ENCODE measurements at places on chromosomes 5 and 9. TPM values are rescaled to one million over a fixed set of nuclear protein-coding genes. Genes with fewer than 3 reads are reported as not detected.
A peak's percentile ranks its signal among the peaks of the same experiment; 100 is the strongest.

DNA sequence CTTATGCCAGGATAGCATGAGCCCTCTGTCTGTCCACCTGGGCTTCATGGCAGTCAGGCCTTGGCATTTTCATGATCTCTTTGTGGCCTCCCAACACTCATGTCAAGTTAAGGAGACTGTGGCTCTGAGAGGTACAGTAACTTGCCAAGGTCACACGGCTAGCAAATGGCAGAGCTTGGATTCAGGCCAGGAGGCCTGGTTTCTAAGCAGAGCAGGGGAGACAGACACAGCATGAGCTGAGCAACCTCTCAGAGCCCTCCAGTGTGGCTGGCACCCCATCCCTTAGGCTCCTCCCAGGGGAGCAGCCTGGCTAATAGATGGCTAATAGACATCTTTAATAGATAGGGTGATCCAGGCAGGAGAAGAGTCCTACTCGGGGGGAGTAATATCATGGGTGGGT is 4.1 kb downstream of the SYNPO start:
- DNase-seq, result no peak

The RALGPS1 gene
- total RNA-seq, result 3.4 TPM

The FOXE1 gene
- 0.79 TPM for total RNA-seq

DNA sequence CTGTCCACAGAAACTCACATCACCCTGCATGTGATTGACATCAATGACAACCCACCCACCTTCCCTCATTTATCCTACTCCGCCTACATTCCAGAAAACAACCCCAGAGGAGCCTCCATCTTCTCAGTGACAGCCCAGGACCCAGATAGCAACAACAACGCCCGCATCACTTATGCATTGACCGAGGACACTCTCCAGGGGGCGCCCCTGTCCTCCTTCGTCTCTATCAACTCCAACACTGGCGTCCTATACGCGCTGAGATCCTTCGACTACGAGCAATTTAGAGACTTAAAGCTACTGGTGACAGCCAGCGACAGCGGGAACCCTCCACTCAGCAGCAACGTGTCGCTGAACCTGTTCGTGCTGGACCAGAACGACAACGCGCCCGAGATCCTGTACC is 1.7 kb downstream of the PCDHGA3 start:
- no peak for DNase-seq

The LHX2 gene
- not detected for total RNA-seq

The WWC1 gene
- total RNA-seq, result not detected

DNA sequence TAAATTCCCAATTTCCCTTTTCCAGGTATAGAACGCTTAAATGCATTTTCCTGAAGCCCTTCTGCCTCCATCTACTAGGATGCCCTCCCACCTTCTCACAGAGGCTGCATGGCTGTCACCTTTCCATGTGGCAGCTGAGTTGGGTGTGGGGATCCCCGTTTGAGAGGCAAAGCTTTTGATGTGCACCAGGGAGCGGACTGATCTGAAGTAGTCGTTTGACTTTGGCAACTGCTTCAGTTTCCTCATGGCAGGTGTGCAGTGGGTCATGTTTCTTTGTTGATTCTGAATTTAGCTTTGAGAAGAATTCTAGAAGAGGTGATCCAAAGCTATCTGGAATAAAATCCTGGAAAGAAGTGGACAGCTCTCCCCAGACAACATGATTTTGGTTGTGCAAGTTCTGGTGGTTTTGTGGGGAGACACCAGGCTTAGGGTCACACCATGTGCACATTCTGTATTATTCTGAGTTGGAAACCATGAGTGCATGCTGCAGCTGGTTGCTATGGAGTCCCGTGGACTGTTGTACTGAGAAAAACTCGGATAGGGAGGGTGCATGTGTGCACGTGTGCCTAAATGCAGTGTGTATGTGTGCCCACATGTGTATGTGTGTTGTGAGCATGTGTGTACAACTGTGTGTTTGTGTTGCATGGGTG is 63.5 kb downstream of the GADD45G start:
- peak; percentile 13 for DNase-seq

The MYOT gene
- not detected for total RNA-seq

DNA sequence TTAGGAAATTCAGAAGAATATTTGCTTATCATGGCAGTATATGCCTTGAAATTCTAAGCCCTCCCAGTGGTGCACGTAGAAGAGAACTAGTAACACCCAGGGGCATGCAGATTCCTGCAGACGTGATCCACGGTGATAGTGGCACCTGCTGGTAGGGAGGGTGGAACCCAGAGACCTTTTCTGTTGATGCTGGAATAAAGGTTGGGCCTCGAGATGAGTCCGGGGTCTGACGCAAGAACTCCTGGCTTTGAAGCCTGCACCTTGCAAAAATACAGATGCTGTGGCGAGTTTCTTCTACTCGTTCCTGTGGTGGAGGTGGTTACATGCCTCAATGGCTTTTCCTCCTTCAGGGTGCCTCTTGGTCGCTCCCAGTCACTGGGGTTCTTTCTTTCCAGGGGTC is 39.5 kb upstream of the PHF2 start:
- no peak for DNase-seq

DNA sequence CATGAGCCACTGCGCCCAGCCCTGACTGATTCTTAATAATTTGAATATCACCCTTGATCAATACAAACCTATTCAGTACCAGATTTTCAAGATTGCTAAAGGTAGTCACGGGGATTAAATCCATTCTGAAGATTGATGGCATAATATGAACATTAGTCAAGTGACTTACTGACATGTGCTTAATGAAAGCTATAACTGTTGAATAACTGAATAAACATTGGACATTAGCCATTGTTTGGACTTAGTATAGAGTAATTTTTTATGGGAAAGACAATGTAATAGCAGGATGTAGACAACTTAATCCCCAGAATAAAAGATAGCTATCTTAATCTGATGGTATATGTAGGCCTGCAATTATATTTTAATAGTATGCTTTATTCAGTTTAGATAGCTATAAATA is 35.0 kb upstream of the VPS13A start:
- no peak for DNase-seq
